ENCODE measurements at places on chromosomes 12 and 14.

- no peak for DNase-seq
Measured at GRCh38 chr12:121214855-121215745, 5.2 kb downstream of the P2RX4 start.

- DNase-seq, result peak; percentile 57
Measured at GRCh38 chr14:97458661-97459579, 661.7 kb downstream of the VRK1 start.

- DNase-seq, result no peak
Measured at GRCh38 chr12:114405519-114406271, at the start of gene TBX5. TBX5 (minus strand) TSS chr12:114406144; CDS start chr12:114403898, 2,246 bp downstream.

GRCh38 chr14:99808154-99808505, 14.9 kb downstream of the EML1 start:
- no peak for DNase-seq

GRCh38 chr12:27523305-27523641, 733 bp upstream of the PPFIBP1 start:
- no peak for DNase-seq

- DNase-seq, result no peak
Measured at GRCh38 chr14:93788543-93789227, 400 bp upstream of the PRIMA1 start.

DNA sequence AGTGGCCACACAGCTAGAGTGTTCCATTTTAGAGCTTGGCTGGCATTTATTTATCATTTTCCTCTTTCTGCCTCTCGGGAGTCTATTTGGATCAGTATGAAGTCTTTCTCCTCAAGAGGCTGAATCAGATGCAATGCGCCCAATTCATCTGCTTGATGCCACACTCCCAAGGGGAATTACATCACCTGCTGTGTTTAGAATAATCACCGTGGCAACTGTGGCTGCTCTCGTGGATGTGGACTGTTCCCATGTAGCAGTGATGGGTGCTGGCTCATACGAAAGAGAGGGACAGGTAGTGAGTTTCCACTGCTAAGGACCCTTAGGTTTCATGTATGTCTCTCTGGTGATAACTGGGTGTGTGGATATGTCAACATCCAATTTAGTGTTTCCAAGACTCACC, 70.7 kb downstream of the SRRM4 start:
- DNase-seq, result no peak

- no peak for DNase-seq
Measured at GRCh38 chr12:61267474-61267873, 992.7 kb upstream of the USP15 start.

Data from stimulated activated CD8-positive, alpha-beta memory T cell treated with anti-CD3 and anti-CD28 coated beads, Interleukin-4, amount 100 ng/mL, for 4 hours (primary cell).